ENCODE measurements at places on chromosomes 12 and 14.

DNA sequence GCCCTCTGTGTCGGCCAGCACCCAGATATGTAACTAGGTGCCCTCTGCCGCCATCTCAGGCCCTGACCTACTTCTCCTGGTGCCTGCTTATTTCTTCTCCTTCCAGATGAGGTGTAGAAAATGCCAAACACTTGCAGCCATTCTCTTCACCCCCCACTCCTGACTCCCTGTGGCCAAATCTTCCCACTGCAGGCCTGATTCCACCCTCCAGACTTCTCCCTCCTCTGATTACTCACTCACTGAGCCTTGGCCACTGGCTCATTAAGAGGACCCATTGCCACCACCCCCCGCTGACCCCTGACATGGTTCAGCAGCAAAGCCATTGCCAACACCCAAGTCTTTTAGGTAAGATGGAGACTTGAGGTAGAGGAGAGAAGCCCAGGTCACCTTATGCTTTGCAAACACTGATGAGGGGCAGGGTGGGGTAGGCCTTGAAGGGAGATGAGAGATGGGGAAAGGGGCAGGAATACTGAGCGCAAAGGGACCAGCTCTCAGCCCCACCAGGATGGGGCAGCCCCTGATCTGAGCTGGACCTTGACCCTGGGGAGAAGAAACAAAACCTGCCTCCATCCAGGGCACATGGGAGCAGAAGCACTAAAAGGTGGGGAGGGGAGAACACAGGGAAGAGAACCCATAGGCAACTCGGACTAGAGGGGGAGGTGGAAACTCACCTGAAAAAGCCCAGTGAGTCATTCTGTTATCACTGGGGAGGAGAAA lies 25.1 kb upstream of the ANO2 start:
- no peak for DNase-seq

DNA sequence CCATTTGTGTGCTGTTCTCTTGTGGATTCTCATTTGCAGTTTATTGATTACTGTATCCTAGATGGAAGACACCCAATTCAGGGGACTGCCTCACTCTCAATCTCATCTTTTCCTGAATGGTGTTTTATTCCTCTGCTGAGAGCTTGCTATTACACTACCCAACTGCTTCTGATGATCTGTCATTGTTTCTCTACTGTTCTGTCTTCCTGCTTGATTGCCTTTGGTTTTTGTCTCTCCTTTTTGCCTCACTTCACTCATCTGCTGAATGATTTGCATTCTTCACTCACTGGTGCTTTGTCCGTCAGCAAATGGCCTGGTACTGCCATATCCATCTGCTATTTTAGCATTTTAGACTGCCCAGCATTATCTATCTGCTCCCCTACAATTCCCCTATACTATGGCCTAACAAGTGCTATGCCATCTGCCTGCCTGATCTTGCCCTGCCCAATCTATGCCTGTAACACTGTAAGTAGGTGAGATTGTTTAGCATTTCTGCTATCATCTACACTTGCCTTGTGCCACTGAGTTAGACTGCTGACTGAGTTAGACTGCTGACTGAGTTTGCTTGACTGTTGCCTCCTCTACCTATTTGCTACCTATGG lies 335.1 kb downstream of the GPHN start:
- no peak for DNase-seq

DNA sequence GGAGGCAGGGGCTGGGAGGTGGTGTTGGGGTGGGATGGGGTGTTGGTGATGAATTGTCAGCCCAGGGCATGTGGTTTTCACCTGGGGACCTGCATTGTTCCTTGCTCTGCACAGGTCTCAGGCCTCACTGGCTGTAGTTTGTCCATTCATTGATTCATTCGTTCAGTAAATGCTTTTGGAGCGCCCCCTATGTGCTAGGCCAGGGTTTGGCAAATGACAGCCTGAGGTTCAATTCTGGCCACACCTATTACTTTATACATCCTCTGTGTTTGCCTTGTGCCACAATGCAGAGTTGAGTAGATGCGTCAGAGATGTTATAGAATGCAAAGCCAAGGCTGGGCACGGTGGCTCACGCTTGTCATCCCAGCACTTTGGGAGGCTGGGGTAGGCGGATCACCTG lies 4.7 kb downstream of the ADCK1 start:
- DNase-seq, result no peak

DNA sequence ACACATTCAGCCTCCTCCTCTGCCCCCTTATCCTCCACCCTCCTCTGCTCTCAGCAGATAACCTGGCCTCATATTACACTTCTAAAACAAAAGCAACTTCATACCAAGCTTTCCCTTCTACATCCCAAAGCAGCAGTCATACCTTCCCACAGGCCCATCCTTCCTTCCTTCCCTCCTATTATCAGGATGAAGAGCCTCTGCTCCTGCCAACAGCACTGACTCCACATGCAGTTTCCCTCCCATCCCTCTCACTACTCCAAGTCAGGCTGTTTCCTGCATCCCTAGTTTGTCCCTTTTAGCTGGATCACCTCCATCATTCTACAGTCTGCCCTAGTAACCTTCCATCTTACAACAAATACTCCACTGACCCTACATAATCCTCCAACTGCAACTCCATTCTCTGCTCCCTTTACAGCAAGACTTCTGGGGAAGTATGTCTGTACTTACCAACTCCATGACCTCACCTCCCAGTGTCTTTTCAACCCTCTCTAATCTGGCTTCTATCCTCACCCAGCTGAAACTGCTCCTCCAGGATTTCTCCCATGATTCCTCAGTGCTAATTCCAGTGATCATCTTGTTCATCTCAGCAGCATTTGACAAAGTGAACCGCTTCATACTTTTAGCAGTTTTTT lies 4.9 kb upstream of the YEATS4 start:
- no peak for DNase-seq

- DNase-seq, result no peak
Measured at GRCh38 chr14:91866511-91867295, 633 bp downstream of the TC2N start.

- DNase-seq, result no peak
Measured at GRCh38 chr14:104784846-104785707, 10.5 kb downstream of the AKT1 start.

DNA sequence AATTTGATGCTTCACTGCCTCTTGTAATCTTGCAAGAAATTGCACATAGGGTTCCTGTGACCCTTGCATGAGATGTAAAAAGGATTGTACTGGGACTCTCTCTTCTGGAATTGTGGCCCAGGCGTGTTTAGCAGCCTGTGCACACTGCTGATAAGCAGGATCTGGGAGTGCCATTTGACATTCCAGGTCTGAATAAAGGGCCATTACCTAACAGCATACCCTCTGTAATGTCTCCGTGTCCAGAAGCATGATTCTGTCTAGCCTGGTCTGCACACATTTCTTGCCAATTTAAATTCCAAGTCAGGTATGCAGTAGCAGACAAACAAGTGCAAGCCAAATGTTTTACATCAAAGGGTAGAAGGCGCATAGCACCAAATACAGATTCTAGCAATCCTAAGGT lies 18.1 kb upstream of the MAPKAPK5 start:
- no peak for DNase-seq

DNA sequence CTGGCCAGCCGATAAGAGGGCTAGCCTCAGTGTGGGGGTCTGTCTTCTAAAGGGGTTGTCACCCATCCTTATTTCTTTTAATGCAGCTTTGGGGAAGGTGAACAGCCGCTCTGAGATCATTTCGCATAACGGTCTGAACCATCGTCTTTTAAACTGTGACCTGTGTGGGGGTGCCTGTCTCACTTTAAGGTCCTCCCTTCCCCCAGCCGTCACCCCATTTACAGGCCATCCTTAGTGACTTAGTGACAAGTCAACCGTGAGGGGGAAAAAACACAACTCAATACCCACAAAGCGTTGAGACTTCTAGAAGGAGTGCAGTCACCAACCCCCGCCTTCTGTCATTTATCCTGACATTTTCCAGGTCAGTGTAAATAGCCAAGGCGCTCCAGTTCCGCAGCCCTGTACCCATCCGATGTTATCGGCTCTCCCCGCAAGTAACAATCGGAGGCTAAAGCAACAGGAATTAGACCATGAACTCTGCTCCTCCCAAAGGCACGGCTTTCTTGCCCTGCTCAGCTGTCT lies 505 bp upstream of the DENND5B start:
- DNase-seq, result no peak

DNA sequence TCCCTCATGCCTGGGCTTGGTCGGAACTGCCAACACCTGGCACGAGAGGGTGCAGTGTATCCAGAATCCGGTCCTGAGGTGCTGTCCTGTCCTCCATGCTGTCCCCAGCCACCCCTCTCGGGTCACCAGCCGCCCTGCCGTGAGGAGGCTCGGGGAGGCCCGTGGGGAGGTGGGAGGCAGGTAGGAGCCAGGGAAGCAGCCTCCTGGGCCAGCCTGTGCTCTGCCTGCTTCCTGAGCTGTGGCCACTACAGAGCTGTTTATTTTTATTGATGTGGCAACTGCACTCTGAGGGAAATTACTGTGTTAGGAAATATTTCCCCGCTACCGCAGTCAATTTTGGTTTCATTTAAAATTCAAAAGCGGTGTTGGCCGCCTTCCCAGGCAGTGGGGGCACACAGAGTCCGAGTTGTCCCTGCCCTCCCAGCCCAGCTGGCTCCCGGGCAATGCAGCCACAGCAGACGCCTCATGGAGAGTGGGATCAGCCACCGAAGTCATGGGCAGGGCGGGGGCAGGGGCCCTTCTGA lies 18.3 kb downstream of the NOC4L start:
- no peak for DNase-seq

Data from foreskin melanocyte (primary cell).